ENCODE measurements at places on chromosomes 11 and 22. TPM values are rescaled to one million over a fixed set of nuclear protein-coding genes. Genes with fewer than 3 reads are reported as not detected.

DNA sequence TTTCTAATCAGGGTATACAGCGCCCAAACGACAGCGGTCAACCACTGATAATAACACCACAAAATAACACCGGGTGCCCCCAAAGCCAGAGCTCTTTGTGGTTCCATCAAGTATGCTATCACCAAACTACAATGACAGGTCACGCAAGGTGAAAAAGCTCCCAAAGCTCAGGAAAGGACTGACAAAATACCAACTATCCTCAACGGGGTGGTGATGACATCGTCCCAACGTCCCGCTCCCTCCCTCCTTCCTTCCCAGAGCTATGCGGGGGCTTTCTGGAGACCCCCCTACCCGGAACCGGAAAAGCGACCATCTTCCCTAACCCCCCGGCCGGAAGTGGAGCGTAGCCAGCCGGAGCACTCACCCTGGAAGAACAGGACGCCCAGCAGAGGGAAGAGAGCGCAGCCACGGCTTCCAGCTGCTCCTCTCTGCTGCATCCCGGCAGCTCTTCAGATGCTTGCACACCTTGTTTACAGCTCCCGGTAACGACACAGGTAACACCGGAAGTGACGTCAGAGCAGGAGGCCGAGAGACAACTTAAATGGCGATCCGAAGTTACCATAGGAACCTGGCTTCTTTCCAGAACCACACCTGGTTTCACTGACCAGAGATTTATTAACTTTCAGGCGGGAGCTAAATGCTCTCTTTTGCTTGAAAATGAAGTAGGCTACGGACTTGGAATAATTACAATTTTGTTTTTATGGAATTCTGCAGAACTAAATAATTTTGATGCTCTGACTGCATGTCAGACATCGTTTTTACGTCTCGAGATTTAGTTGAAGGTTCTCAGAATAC lies at the start of gene MPZL3:
TSS of gene MPZL3 (minus strand) at position 508 of the 795 bp plus-strand sequence. CDS start at position 437, 71 bp downstream.
- peaks cover 15% of the 10 kb centered on the region for H3K36me3 ChIP-seq
- H3K4me3 ChIP-seq, result peak within 1 kb of the TSS; percentile 96
- peak; percentile 93 for DNase-seq
- H3K27me3 ChIP-seq, result no peaks in the 10 kb centered on the region
- peaks cover 43% of the 10 kb centered on the region for H3K4me1 ChIP-seq

DNA sequence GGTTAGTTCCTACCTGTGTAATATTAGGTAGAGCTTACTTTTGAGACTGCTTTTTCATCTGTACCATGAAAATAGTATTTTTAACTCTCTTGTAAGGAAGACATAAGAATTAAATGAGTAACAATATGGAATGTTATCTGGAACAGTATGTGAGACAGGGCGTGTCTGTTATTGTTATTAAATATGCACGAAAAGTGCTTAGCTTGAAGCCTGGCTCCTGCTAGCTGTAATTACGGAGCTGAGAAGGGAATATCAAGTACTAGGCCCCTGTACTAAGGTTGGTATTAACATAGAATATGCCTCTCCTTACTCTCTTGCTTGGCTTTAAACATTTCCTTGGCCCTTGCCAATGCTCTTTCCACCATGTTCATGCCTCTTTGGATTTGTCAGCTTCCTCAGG lies 194.0 kb downstream of the FAM76B start:
- DNase-seq, result no peak
- peaks cover 11% of the 10 kb centered on the region for H3K4me1 ChIP-seq

ESAM gene
- total RNA-seq, result 0.45 TPM

GCAT gene
- total RNA-seq, result 10.4 TPM

MOGAT2 gene
- not detected for total RNA-seq

ANO9 gene
- 94.2 TPM for total RNA-seq

Data from activated CD4-positive, alpha-beta T cell treated with anti-CD3 and anti-CD28 coated beads, Interleukin-2, amount 10 ng/mL, durations not matched to agents 7 days and 5 days (primary cell).